Activated T-helper 1 cell treated with Interleukin-2 at 50 U/mL for 16 hours (primary cell): ENCODE measurements at places on chromosomes 13 and 19.

- no peak for DNase-seq
Measured at GRCh38 chr19:42246922-42247639, 4.7 kb upstream of the GSK3A start.

- no peak for DNase-seq
Measured at GRCh38 chr13:103883698-103884097, 817.5 kb upstream of the SLC10A2 start.

- DNase-seq, result no peak
Measured at GRCh38 chr19:40143612-40144011, 47.6 kb upstream of the MAP3K10 start.

- no peak for DNase-seq
Measured at GRCh38 chr13:108948251-108948671, 318.9 kb downstream of the MYO16 start.

DNA sequence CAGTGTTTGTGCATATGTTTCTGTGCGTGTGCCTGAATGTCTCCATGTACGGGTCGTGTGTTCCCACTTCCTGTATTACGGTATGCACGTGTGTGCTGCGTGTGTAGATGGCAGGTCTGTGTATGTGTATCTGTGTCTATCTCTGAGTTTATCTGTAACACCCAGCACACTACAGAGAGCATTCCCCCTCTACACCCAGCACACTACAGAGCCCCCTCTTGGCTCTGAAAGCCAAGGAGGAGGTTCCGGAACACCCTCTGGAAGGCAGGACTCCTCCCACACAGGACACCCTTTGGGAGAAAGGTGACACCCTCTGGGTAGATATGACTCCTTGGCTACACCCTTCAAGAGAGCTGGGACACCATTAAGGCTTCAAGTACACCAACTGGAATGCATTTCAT lies 2.1 kb upstream of the ERFL start:
- no peak for DNase-seq

DNA sequence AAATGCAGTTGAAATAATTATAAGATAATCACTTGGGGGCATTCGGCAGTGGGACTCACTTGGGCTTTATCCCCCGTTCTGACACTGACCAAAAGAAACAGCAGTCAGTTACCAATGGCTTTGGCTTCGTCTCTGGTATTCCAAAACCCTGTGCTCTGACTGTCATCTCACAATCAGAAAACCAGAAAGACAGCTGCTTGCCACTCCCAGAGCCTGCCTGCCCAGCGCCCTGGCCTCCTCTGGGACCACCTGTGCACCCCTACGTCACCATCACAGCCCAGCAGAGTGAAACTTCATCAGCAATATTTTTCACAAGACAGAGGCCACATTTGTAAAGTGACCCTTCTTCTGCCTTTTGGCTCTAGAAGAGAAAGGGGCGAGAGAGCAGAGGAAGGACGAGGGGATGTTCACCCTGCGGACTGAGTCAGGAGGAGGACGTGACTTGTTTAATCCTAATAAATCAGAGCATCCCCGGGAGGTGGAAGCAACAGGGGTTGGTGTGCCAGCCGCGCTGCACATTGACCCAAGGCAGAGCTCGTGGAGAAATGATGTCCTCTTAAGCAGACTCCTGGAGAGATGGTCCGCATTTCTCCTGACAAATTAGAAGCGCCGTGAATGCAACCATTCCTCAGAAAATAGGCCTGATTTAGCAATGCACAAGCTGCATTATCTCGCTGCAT lies 397.8 kb upstream of the ZNF507 start:
- no peak for DNase-seq

DNA sequence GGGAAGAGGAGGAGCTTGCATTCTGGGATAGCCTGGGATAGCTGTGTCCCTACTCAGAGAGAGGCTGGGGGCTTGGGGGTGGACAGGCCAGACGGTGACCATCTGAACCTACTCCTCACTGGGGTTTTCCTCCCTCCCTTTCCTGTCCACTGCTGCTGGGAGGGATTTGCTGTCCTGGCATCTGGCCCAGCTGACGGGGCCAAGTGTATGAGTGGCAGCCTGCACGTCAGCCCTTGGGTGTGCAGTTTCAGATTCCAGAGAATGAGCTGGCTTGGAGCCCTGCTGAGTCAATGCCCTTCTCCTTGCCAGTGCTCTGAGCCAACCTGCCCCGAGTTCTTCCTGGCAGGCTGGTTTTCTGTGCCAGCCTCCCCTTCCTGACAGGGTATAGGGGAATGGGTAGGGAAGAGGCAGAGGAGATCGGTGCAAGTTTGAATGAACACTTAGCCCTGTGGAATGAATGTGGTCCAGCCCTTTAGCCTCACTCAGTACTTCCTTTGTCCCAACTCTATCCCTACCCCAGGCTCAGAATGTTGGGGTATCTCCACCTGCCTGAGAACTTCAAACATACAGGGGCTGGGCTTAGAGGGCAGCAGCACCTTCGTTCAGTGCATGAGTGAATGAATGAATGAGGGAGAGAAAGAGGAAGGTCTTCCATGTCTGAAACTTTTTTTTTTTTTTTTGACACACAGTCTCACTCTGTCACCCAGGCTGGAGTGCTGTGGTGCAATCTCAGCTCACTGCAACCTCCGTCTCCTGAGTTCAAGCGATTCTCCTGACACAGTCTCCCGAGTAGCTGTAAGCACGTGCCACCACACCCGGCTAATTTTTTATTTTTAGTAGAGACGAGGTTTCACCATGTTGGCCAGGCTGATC lies 1.8 kb upstream of the ANGPTL4 start:
- DNase-seq, result no peak

DNA sequence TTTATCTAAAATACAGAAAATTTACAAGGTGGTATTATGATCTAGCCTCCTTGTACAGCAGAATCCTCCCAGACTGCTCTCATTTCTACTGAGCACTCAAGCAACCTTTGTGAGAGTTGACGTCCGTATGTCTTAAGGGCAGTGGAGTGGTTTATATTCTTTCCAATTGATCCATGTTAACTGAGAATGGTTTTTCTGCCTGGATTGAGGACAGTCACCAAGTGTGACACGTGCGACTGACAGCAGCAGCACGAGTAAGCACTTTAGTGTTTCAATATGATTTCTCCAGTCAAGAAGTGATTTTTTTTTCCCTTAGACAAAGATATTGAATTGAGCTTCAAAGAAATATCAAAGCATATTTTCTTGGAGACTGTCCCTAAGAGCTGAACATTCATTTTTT lies 901.7 kb downstream of the PCDH9 start:
- no peak for DNase-seq

DNA sequence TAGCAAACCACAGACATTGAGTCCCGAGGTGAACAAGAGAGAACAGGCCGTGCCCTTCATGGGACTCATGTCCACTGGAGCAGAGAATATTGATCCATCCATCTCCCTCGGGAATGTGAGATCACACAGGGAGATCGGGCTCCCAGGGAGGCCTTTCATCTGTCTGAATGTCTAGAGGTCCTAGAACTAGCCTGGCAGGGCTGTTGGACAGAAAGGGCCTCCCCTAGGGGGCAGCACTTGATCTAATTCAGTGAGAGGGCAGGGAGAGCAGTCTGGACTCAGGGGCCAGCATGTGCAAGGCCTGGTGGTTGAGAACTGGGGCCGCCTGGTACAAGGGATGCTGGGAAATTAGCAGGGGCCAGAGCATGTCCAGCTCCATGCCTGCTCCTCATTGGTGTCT lies 4.3 kb downstream of the RUVBL2 start:
- no peak for DNase-seq

DNA sequence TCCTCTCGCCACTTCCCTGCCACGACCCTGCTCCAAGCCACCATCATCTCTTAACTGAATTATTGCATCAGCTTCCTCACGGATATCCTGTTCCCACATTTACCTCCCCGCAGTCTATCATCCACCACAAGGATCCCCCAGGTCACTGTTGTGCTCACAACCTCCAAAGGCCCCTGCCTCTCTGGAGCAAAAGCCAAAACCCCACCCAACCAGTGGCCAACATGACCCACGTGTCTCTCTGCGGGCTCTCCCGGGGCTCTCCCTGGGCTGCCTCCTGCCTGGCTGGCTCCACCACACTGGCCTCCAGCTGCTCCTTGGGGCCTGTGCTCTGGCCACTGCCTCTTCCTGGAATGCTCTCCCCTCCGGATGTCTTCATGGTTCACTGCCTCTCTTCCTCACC lies 809.3 kb downstream of the UQCRFS1 start:
- no peak for DNase-seq

DNA sequence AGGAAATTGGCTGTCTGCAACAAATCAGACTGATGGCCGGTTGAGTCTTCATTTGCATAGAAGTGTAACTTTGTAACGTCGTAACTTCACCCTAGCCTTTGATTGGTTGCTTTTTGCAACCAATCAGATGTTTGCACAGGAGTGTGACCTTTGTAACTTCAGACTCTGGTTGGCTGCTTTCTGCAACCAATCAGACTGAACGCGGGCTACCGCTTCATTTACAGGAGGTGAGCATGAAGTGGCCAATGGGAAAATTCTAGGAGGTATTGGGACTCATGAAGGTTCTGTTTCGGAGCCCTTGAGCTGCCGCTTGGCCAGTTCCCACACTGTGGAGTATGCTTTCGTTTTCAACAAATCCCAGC lies 441 bp upstream of the ZNF559 start:
- no peak for DNase-seq

GRCh38 chr19:16061943-16062342 lies 14.4 kb upstream of the TPM4 start:
- DNase-seq, result no peak

- DNase-seq, result no peak
Measured at GRCh38 chr13:30724778-30725177, 10.6 kb upstream of the ALOX5AP start.

DNA sequence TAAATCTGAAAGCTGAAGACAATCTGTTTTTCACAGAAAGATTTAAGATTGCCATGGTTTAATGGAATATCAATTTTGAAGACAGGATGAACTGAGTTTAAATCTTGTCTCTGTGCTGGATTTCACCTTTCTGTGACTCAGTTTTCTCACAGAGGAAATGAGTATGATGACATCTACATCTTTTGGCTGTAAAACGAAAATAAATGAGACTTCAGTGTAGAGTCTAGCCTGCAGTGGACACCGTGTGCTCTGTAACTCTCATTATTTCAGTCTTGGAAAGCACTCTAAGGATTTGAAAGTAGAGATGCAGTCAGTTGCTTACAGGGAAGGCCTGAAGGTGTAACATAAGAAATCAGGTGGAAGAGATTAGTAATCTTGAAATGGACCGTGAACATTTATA lies 150.4 kb downstream of the NALCN start:
- DNase-seq, result no peak

- no peak for DNase-seq
Measured at GRCh38 chr19:35908973-35909683, 1.0 kb upstream of the TYROBP start.

- no peak for DNase-seq
Measured at GRCh38 chr13:91813253-91813652, 414.8 kb downstream of the GPC5 start.

GRCh38 chr13:75881109-75881775 lies 245.1 kb downstream of the LMO7 start:
- no peak for DNase-seq

GRCh38 chr13:19345916-19346422 lies 164.3 kb upstream of the TUBA3C start:
- DNase-seq, result no peak

GRCh38 chr13:106369091-106369490 lies 166.4 kb downstream of the EFNB2 start:
- DNase-seq, result no peak

- no peak for DNase-seq
Measured at GRCh38 chr19:17865364-17866311, 5.9 kb downstream of the RPL18A start.

DNA sequence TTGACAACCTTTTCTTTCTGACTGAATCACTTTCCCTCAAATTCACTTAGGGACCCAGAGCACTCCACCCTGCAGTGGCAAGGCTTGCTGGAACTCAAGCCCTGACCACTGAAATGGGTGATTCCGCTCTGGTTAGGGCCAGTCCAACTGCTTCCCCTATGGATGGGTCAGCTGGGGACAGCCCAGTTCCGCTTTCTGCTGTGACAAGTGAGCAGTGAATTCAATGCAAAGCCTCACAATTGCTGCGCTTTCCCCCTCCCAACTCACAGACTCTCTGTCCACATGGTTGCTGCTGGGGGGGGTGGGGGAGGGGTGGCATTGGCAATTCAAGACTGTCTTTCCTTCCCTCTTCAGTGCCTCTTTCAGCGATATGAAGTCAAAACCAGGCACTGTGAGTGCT lies 18.7 kb downstream of the CD70 start:
- no peak for DNase-seq

DNA sequence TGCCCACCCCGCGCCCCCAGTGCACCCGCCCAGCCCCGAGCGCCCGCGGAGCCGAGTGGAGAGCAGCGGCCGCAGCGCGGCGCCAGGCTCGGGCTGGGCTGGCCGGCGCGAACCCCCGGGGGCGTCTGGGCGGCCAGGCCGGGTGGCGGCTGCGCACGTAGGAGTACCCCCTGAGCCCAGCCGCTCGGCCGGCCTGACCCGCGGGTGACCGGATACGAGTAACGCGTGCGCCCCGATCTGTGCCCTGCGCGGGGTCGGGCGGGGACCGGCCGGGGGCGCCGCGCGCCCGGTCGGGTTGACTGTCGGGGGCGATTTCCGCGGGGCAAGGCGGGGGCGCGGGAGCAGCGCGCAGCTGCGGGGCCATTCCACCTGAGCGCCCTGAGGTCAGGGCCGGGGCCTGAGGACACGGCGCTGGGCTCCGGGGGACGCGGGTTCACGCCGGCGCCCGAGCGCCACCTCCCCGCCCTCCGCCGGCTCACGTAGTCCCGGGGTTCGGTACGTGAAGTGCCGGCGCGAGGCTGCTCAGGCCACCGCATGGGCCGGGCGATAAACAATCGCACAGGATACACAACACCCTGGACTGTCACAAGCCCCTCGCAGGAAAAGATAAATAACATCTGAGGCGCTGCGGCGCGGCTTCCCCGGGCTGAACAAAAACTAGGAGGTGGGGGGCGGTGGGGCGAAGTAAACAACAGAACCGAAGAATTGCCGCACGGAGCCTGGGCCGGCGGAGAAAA lies 37.6 kb upstream of the FLT1 start:
- DNase-seq, result no peak

GRCh38 chr13:29771247-29771646 lies 79.2 kb downstream of the UBL3 start:
- no peak for DNase-seq

DNA sequence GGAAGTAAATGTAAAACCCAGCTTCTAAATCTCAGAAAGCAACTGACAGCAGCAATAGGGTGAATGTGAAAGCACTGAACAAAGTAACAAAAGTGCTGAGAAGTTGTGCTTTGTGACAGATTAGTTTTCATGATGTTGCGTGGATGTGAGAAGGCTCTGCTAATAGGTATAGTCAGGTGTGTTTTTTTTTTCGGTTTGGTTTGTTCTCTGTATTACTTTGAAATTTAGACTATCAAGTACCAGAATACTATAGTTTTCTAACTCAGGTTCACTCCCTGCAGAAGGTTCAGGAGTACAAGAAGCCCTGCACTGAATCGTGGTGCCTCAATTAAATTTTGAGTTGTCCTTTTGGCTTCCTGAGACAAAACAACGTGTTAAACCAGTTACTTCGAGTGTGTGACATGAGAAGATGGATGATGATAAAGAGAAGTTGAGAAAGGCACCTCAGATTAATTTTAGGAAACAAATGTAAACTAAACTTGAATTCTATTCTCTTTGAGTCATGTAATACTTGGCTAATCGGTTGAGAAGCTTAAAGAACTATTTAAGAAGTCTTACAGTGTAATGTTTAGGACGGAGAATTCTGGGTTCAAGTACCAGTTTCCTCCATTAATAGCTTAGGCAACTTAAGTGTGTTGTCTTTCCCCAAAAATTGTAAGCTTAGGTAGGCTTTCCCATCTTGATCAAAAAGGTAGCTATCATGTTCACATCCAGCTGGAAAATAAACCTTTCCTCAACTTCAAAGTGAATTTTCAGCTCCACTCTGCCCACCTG lies 10.3 kb downstream of the MIR17HG start:
- DNase-seq, result no peak
